Central memory CD4-positive, alpha-beta T cell (primary cell): ENCODE measurements at places on chromosomes 12 and 14.

- no peak for DNase-seq
Measured at GRCh38 chr14:105890474-105891220, 364.3 kb downstream of the TMEM121 start.

- DNase-seq = no peak
Measured at GRCh38 chr14:76657404-76657803, 103.9 kb upstream of the VASH1 start.

DNA sequence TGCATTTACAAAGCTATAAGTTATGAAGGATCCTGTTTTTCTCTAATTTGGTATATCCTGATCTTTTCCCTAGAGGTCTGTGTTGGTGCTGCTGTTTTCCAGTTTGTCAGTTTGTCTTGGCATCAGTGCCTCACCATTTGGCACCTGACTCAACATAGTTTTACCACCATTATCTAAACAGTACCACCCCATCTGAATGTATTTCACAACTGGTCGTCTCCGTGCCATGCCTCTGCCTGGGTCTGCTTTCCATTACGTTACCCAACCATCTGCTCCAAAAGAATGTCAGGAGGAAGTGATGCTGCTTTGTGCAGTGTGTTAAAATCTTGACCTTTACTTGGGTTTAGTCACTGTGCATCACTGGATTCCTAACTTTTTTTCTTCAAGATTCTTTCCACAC lies 129.3 kb upstream of the RASSF8 start:
- DNase-seq = no peak

DNA sequence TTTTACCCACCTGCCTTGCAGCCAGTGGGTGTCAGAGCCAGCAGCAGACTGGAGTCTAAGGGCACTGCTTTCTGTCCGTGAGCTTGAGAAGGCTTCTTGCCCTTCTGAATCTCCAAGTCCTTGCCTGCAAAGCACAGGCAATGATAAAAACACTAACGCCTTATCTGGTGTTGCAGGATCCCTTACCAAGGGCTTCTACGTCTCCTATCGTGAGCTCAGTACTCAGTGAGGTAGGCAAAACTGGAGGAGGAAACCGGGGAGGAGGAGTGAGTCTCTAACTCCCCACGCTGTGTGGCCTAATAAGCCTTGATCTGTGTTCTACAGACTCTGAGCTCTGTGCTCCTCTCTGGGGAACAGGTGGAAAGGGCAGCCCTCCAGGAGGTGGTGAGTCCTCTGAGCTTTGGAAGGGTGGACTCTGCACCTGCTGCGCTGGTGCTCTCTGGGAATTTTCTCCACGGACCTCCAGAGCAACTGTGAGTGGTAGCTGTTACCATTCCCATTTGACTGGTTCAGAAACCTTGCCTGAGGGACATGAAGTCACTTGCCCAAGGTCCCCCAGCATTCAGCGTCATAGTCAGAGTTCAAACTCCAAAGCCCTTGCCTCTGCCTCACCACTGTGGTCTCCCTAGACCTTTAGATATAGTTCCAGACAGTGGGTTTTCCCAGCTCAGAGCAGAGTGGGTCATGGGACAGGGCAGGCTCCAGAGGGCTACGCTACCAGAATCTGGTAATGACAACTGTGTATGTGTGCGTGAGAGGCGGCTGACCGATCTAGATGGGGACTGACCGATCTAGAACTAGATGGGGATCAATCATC lies 7.0 kb upstream of the MARK3 start:
- no peak for DNase-seq

DNA sequence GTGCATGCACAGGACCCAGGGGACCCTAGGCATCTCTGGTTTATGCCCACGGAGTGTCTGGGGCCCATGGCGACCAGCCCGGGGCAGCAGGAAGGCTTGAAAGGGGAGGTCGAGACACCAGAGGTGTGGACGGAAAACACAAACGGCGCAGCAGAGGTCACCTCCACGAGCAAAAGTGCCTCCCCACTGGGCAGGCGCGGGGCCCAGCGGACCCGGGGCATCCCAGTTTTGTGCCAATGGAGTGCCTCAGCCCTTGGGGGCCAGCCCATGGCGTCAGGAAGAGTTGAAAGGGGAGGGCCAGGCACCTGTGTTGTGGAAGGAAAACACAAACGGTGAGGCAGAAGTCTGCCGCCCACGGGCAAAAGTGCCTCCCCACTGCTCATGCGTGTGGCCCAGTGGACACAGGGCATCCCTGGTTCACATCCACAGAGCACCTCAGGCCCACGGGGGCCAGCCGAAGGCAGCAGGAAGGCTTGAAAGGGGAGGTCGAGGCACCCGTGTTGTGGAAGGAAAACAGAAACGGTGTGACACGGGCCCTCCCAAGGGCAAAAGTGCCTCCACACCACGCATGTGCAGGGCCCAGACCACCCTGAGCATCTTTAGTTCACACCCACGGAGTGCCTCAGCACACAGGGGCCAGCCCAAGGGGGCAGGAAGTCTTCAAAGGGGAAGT lies 378.8 kb downstream of the ALG10 start:
- DNase-seq = no peak

GRCh38 chr12:99975321-99975720 lies 9.4 kb downstream of the ANKS1B start:
- DNase-seq = no peak

GRCh38 chr14:76615331-76615730 lies 145.9 kb upstream of the VASH1 start:
- no peak for DNase-seq

GRCh38 chr12:32069071-32069470 lies 37.6 kb upstream of the BICD1 start:
- no peak for DNase-seq

- no peak for DNase-seq
Measured at GRCh38 chr12:1091350-1091749, 100.3 kb downstream of the ERC1 start.

GRCh38 chr14:104284107-104284592 lies 145.8 kb downstream of the KIF26A start:
- no peak for DNase-seq

DNA sequence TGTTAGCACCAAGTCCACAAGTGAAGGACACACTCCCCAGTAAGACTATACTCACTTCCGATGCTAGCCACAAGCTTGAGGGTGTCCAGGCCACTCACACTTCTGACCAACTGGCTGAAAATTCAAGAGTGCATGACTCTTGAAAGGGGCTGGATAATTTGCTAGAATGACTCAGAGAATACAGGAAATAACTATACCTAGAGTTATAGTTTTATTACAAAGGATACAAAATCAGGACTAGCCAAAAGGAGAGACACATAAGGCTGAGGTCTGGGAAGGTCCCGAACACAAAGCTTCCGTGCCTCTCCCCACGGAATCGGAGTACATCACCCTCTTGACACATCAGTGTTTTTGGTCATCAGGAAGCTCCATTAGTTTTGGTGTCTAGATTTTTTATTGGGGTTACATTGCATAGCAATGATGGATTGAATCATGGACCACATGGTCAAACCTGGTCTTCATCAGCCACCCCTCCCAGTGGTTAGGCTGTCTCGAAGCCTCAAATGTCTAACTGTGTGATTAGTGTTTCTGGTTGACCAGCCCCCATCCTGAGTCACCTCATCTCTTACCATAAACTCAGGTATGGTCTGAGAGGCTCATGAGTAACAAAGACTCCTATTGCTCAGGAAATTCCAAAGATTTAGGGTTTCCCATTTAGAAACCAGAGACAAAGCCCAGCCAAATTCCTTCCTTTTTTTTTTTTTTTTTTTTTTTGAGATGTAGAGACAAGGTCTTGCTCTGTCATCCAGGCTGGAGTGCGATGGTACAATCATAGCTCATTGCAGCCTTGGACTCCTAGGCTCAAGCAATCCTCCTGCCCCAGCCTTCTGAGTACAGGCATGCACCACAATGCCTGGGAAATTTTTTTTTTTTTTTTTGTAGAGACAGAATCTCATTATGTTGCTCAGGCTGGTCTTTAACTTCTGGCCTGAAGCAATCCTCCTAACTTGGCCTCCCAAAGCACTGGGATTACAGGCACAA lies 472.0 kb upstream of the TBX3 start:
- DNase-seq = no peak

- DNase-seq = no peak
Measured at GRCh38 chr12:30877105-30877875, 49.3 kb upstream of the TSPAN11 start.

- no peak for DNase-seq
Measured at GRCh38 chr12:70042675-70043074, 200.6 kb upstream of the CNOT2 start.

- DNase-seq = no peak
Measured at GRCh38 chr12:69509904-69510827, 40.0 kb downstream of the FRS2 start.

- peak; percentile 27 for DNase-seq
Measured at GRCh38 chr12:57888409-57889157, 42.1 kb upstream of the CTDSP2 start.

GRCh38 chr14:79475887-79476532 lies 735.3 kb downstream of the DIO2 start:
- no peak for DNase-seq

DNA sequence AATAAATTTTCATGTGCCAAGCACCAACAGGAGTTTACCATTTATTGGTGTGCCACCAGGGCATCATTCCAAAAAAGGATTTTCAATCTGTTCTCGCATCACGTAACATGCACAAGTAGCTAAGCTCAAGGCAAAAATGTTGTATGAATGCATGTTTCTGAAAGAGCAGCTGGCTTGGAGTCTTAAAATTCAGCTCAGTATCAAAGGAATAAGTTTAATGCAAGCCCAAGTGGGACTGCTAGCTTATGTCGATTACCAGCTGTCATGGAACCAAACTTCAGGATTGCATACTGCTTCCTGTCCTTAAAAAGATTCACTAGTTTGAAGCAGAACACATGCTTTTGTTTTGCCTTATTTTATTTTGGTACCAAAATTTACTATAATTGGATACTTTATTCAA lies 437.0 kb downstream of the FSCB start:
- no peak for DNase-seq

DNA sequence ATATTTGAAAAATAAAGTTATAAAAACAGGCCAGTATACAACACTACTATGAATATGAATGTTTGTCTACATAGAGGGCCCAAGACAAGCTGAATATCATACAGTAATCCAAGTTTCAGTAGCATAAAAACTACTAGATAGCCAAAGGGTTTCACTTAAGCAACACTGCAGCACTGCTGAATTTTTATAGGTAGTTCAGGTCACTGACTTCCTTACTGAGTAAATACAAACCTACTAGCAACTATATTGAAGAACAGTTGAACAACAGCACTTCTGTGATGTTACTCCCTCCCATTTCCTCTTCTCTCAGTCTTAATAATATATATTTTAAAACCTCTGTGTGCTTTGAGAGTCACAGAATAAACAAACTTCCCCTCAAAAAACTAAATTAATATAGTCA lies 42.7 kb downstream of the GTF2A1 start:
- no peak for DNase-seq

- DNase-seq = peak; percentile 62
Measured at GRCh38 chr14:39229222-39229543, 4.5 kb upstream of the MIA2 start.

- peak; percentile 14 for DNase-seq
Measured at GRCh38 chr14:31944256-31945073, 132.6 kb upstream of the ARHGAP5 start.

DNA sequence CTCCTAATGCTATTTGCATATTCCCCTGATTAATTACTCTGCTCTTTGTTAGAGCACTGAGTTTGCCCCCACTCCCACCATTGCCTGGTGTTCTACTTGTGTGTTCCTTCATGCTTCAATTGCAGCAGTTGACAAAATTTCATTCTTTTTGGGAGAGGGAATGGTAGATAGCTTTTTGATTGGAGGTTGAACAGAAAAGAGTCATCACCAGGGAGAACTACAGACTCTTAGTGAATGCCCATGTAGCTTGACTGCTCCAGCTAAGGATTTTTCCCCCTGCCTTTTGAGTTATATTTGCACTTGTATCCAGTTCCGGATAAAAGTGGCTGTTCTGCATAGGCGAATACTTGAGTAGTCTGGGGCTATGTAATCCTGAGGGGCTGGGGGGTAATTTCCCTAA lies 183.9 kb downstream of the ETNK1 start:
- DNase-seq = no peak

DNA sequence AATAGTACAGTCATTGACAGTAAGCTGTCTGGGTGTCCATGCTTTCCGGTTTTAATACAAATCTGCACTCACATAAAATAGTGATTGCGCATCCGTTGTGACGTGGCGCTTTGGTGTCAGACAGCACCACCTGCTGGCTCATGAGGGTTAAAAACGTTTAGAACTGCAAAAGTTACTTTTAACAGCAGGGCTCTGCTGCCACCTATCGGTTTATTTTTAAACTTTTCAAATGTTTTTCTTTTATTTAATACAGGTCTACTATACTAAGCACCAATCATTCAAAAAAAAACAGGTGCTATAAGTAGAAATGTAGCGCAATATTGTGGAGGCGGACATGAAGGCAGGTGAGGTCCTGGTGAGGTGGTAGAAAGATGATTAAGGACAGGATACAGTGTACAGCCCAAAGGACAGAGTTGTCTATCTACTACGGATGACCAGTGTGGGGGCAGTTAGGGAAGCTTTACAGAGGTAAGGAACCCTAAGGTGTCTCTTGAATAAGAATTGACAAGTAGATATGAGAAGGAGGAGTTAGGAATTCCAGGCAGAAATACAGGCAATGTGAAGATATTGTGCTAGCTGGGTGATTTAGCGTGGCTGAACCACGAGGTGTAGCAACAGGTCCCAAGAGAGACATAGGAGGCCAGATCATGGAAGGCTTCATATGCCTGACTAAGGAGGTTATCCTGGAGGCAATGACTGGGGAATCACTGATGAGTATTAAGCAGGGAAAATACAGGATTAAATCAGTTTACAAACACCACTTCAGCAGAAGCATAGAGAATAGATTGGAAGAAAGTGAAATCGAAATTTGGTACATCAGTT lies 91.5 kb upstream of the PRB2 start:
- peak; percentile 77 for DNase-seq

GRCh38 chr12:3748620-3749019 lies 4.3 kb downstream of the CRACR2A start:
- DNase-seq = no peak

GRCh38 chr14:20477211-20477876 lies 8.1 kb downstream of the PNP start:
- peak; percentile 60 for DNase-seq

DNA sequence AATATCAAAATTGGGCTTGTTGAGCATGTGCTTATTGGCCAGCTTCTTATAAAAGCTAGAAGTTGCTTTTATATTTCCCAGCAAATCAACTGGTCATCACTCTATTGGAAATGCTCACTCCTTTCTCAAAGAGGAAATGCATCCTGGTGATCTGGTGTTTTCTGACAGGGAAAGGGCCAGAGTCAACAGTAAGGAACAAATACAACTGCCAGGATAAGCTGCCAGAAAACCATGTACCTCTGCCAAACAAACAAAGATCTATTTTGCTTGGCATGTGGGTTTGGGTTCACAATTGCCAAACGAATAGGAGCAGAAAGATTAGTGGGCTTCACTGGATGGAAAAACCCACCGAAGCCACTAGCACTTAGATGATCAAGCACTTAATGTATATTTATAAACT lies 126.9 kb upstream of the PDZRN4 start:
- DNase-seq = no peak

GRCh38 chr12:31832740-31833729 lies 104.2 kb upstream of the AMN1 start:
- DNase-seq = peak; percentile 64

GRCh38 chr12:104677441-104678089 lies 220.8 kb downstream of the CHST11 start:
- no peak for DNase-seq

DNA sequence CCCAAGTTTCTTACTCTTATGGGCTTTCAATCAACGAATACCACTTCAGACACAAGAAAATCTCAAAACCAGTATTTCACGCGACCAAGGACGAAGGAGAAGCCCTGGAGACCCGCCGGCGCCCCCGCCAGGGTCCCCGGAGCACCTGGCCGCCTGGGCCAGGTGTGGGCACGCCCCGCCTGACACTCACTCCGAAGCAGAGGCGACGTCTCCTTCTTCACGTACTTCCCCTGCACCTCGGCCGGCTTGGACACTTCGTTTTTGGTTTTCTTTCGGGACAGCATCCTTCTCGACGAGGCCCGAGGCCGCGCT lies 466 bp downstream of the SAV1 start:
- DNase-seq = peak; percentile 23
